Left lung (tissue), 14 donors: ENCODE measurements at places on chromosomes 13 and 19. TPM values are rescaled to one million over a fixed set of nuclear protein-coding genes. Genes with fewer than 3 reads are reported as not detected.

The NALCN gene
- 0.71 TPM for polyA plus RNA-seq

The LENG9 gene
- 5.1 TPM for polyA plus RNA-seq

The ZNF554 gene
- polyA plus RNA-seq = 8.5 TPM

The SSBP4 gene
- polyA plus RNA-seq = 62.6 TPM

The SRRM5 gene
- polyA plus RNA-seq = 2.5 TPM

The SIGLEC5 gene
- polyA plus RNA-seq = not detected

The C2CD4C gene
- 0.27 TPM for polyA plus RNA-seq

The FFAR2 gene
- 0.34 TPM for polyA plus RNA-seq

The KLK2 gene
- polyA plus RNA-seq = not detected

The RFPL4A gene
- polyA plus RNA-seq = not detected

The GFY gene
- not detected for polyA plus RNA-seq

The PSG7 gene
- polyA plus RNA-seq = not detected

The FPR2 gene
- polyA plus RNA-seq = 0.21 TPM

The NLRP4 gene
- polyA plus RNA-seq = not detected

The TUBB4A gene
- 5.3 TPM for polyA plus RNA-seq

The RASA3 gene
- 12.0 TPM for polyA plus RNA-seq

The ADGRE1 gene
- polyA plus RNA-seq = 0.09 TPM

The NOSIP gene
- polyA plus RNA-seq = 67.9 TPM

The KLF2 gene
- 40.4 TPM for polyA plus RNA-seq

The ZNF20 gene
- 7.8 TPM for polyA plus RNA-seq

The ACER1 gene
- polyA plus RNA-seq = not detected

The CILP2 gene
- polyA plus RNA-seq = 0.22 TPM

The GRIN3B gene
- 0.47 TPM for polyA plus RNA-seq

The MCEMP1 gene
- polyA plus RNA-seq = 0.71 TPM

The PRR22 gene
- 1.3 TPM for polyA plus RNA-seq

The ZNF93 gene
- polyA plus RNA-seq = 19.4 TPM

The TMEM190 gene
- 2.0 TPM for polyA plus RNA-seq

The DEDD2 gene
- polyA plus RNA-seq = 19.6 TPM

The HIF3A gene
- 197 TPM for polyA plus RNA-seq

The CEACAM7 gene
- not detected for polyA plus RNA-seq

The CXCL17 gene
- polyA plus RNA-seq = 8.8 TPM

The CPT1C gene
- polyA plus RNA-seq = 28.9 TPM

The FGF14 gene
- polyA plus RNA-seq = 0.45 TPM

The PRR36 gene
- polyA plus RNA-seq = 10.2 TPM

The BCL2L12 gene
- polyA plus RNA-seq = 30.1 TPM

The BCAM gene
- 220 TPM for polyA plus RNA-seq

The ZNF701 gene
- polyA plus RNA-seq = 20.5 TPM

The KLC3 gene
- 0.66 TPM for polyA plus RNA-seq

The CEACAM4 gene
- polyA plus RNA-seq = not detected

The CNN1 gene
- 7.0 TPM for polyA plus RNA-seq

The PLA2G4C gene
- 11.1 TPM for polyA plus RNA-seq

The CCDC8 gene
- polyA plus RNA-seq = 52.9 TPM

The RGS9BP gene
- 0.06 TPM for polyA plus RNA-seq

The IGFL1 gene
- polyA plus RNA-seq = not detected

The PLIN5 gene
- 1.8 TPM for polyA plus RNA-seq

The TLE6 gene
- 16.0 TPM for polyA plus RNA-seq

The DKKL1 gene
- polyA plus RNA-seq = 3.9 TPM

The SLITRK6 gene
- polyA plus RNA-seq = 48.1 TPM

The ZNF568 gene
- 29.0 TPM for polyA plus RNA-seq

The SLC15A1 gene
- polyA plus RNA-seq = 0.85 TPM

The TSSK6 gene
- 0.75 TPM for polyA plus RNA-seq

The COL4A1 gene
- 507 TPM for polyA plus RNA-seq

The IZUMO2 gene
- polyA plus RNA-seq = 1.8 TPM

The SHISA7 gene
- 0.11 TPM for polyA plus RNA-seq

The ATP8B3 gene
- polyA plus RNA-seq = 1.6 TPM

The GATAD2A gene
- 50.9 TPM for polyA plus RNA-seq

The ZAR1L gene
- polyA plus RNA-seq = not detected
